ENCODE measurements at places on chromosomes 4 and X. TPM values are rescaled to one million over a fixed set of nuclear protein-coding genes. Genes with fewer than 3 reads are reported as not detected.

SCML2 gene
- 1.3 TPM for polyA plus RNA-seq

DCAF12L2 gene
- 0.28 TPM for polyA plus RNA-seq

DMRTC1 gene
- not detected for polyA plus RNA-seq

- DNase-seq: peak; percentile 52
Observed at GRCh38 chr4:182729516-182729915, 187.7 kb downstream of the DCTD start.

DNA sequence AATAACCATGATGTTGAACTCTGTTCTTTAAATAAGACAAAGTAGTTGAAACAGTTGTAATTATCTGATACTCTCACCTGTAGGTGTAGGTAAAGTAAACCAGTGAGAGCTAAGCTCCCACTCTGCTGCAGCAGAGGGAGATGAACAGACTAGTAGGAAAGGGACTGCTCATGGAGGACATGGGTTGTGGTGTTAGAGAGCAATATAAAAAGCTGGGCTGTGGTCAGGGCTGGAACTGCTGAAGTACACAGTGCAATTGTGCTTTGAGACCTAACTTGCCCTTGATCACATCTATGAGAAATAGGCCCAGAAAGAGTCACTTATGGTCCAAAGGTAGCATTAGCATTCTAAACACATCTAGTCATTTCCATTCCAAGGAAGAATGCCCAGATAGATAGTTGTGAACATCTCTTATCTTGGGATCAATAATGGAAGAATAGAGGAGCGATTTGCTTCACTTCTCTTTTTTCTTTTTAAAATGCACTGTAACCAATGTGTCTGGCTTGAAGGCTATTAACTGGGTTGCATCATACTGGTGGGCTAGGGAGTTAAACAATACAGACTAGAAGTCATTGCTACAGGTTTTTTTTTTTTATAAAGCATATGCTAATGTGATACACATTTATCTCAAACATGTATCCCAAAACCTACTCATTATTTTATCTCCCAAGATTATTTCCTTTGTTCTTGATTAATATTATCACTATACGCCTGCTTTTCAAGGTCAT is 251.3 kb upstream of the CENPE start:
- DNase-seq: no peak

DNA sequence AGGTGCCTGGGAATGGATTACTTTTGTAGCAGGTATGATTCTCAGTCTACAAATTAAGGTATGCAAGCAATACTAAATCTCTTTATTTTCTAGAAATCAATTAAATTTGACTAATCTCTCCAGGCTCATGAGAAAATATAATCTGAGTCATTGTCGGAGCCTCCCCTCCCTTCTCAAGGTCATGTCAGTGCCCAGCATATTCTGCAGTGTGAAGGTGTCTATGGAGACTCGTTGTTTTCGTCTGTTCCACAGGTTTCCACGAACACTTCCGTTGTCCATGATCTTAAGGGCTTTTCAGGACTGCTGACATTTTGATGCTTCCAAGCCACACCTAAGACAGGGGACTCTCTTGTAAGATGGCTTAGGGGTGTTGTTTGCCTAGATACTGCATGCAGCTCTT is 56.6 kb upstream of the SCOC start:
- no peak for DNase-seq

NR0B1 gene
- not detected for polyA plus RNA-seq

MAOA gene
- 134 TPM for polyA plus RNA-seq

DNA sequence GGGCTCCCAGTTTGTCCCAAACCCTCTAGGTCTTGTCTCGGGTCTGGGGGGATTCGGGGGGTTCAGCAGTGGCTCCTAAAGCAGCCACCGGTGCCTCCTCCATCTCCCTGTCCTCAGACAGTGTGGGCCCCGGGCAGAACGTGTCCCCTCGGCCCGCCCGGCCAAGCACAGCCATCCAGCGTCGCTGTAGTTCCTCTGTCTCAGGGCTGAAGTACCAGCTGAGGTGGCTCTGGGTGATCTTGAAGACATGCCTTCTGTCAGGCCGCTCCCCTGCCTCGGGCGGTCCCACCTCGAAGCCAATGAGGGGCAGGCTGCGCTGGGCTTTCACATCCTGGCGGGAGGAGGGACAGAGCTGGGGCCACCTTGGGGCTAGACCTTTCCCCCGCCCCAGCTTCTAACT is 5.9 kb downstream of the TSR2 start:
- no peak for DNase-seq

DNA sequence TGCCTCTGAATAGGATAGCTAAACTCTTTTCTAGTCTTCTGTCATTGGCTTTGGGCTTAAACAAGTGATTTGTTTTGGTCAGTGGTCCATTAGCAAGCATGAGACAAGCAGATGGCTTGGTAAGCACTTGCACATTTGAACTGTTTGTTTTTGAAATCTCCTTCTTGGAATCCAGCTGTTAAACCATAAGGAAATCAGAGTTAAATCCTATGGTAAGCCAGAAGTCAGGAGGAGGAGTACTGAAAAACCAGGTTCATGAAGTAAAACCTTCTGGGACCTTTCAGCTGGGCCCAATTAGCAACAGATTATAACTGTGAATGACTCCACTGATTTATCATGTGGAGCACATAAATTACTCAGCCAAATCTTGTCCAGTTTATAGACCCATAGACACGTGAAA is 1042.5 kb upstream of the PABPC4L start:
- no peak for DNase-seq

PHKA1 gene
- 2.6 TPM for polyA plus RNA-seq

GRCh38 chr4:119861731-119862130 is 204.9 kb downstream of the MAD2L1 start:
- DNase-seq: no peak

Measured in kidney (tissue), 22 donors.